ENCODE measurements at places on chromosomes 5 and 9.

DNA sequence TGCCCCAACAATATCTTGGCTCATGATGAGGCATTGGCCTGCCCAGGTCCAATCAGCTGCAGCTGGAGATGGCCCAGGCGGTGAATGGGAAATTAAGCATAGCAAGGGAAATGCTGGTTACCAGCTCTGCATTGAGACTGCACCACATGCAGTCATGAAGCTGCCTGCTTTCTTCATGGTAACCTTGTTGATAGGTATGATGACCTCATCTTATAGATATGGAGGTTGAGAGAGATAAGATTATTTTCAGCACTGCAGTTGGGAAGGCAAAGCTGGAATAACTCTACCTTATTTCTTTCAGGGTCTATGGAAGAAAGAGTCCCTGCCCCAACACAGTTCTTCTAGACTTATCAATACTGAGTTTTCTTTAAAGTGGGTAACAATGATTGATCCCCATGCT is 180.1 kb downstream of the ICE1 start:
- DNase-seq: no peak

DNA sequence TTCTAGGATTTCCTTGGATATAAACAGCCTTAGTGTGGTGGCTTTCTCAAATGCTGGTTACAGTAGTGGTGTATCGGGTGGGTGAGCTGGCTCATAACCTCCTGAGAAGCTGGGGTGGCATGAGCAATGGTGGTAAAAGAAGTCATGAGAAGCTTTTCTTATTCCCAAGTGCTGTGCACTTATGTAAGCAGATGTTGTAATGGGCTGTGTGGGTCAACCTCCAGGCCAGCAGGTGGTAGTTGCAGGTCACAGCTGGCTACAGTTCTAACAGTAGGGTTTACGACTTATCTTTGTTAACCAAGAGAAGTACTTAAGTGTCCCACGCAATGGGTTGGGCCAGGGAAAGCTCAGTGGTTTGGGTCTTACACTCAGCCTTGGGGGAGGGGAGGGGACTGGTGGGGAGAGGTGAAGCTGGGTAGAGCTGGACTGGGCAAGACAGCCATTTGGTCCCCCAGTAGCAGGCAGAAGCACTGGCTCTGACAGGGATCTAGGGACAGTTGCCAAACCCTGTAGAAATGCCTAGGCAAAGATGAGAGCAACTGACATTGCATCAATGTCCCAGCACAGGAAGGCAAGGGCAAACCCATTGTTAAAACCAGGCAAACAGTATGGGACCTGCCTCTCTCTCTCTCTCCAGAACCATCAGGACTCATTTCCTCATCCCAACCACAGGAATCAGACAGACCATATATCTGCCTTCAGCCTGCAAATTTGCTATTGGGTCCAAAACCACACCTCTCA is 76.8 kb downstream of the RNF130 start:
- DNase-seq: no peak

DNA sequence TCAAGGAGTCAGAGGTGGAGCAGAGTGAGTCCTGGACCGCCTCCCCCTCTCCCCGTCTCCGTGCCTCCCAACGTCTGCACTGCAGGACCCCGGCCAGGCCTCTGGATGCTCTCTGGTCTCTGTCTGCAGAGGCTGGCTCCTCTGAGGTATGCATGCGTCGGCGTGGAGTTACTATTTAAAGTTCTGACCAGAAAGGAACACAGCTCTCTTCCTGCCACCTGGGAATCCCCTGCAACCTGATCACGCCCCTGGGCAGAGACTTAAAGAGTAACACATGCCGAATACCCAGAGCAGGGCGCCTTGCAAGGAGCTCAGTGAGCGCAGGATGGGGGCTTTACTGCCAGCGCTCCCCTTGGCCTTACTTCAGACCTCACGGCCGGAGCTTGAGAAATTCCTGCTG is 16.0 kb downstream of the ANXA6 start:
- peak; percentile 17 for DNase-seq

- no peak for DNase-seq
Measured at GRCh38 chr9:7607421-7607820, 192.2 kb downstream of the DMAC1 start.

DNA sequence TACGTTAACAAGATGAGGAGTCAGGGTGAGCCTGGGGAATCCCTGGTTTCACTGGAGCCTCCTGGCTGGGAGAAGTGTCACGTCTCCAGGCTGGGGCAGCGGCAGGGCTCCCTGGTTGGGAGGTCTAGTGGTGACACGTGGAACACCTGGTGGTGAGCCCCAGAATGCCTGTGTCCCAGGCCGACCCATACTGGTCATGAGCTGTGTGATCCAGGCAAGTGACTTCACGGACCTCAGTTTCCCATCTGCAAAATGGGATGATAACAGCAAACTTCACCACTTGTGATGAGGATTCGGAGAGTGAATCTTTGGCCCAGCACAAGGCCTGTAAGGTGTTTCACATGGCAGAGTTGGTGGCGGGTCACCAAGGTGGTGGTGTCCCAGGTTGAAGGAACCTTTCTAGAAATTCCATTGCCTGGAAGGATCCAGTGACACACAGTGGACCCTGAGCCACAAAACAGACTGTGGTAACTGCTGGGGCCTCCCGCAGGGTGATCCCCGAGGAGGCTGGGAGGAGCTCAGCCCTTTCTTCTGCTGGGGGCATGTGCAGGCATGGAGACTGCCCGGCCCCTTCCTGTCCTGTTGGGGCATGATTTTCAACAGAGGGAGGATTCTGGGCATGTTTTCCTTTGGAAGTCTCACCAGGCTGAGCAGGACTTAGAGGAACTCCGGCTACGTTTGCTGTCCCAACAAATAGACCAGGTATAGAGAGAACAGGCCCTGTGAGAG is 153.9 kb upstream of the IER5L start:
- DNase-seq: no peak

- no peak for DNase-seq
Measured at GRCh38 chr5:154351141-154351540, 94.7 kb upstream of the SAP30L start.

GRCh38 chr5:136028090-136028489 is 698 bp upstream of the TGFBI start:
- DNase-seq: no peak

DNA sequence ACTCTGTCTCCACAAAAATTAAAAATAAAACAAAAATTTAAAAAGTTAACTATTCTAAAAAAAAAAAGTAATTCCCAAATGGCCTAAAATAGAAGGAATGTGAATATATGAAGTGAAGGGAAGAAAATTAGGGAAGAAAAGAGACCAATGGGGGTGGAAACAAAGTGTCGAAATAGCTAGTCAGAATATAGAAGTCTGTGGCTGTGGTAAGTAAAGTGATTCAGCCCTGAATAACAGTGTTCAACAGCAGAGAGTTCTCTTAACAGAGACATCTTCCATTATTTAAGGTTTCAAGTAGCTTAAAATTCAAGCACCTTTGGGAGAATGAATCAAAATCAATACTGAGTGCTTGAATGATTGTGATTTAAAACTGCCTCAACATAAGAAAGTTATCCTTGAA is 51.7 kb downstream of the LPAR1 start:
- no peak for DNase-seq

- DNase-seq: no peak
Measured at GRCh38 chr5:38794986-38795385, 50.8 kb upstream of the OSMR start.

DNA sequence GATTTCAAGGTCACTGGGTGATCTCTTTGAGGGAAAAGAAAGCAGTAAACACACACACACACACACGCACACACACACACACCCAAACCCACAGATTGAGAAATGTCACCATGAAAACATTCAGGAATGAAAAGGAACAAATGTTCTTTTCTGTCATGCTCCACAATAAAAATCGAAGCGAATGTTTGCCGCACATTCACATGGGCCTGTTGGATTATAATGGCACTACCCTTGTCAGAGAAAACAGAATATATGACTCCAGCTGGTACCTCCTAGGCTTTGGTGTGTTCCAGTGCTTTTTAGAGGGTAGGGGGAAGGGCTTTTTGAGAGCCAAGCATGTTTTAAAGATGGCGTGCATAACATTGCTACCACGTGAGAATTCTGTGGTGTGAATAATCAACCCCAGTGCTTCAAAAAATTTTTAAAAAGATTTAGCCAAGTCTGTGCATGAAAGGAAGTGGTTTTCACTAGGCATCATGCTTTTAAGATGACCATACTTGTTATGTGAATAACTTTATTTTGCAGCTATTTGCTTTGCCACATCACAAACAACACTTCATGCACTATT is 120.8 kb upstream of the ZNF608 start:
- peak; percentile 46 for DNase-seq

GRCh38 chr9:130493021-130493420 is 48.3 kb downstream of the ASS1 start:
- no peak for DNase-seq

GRCh38 chr5:74465724-74466123 is 174.8 kb downstream of the ENC1 start:
- DNase-seq: no peak

DNA sequence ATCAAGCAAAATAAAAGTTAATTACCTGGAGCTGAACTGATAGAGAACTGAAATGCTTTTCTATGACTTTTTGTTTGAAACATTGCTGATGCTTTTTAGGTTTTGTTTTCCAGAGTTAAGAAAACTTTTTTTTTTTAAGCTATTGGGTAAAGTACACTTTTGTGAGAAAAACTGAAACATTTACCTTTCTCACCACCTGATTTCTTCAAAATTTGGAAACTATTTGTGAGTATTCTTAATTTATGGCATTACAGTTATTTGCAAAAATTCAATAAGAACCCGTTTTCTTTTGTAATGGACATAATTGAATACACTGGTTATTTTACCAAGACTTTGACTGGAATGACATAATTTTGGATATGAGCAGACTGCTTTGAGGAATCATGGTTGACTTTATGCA is 6.6 kb downstream of the C9orf153 start:
- DNase-seq: no peak

DNA sequence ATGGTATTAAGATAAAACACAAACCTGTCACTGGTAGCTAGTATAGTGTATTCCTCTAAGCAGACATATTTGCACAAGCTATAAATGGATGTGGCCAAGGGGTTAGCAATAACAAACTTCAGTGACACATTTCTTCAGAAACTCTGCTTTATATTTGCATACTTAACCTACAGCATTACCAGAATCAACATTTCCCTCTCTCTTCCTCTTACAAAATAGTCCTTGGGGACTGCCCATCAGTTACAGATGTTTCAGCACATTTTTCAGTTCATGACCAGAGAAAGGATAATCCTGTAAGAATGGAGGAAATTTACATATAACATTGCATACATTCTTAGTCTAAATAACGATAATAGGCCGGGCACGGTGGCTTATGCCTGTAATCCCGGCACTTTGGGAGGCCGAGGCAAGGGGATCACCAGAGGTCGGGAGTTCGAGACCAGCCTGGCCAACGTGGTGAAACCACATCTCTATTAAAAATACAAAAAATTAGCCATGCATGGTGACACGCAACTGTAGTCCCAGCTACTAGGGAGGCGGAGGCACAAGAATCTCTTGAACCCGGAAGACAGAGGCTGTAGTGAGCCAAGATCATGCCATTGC is 25.3 kb upstream of the SLC1A1 start:
- no peak for DNase-seq

DNA sequence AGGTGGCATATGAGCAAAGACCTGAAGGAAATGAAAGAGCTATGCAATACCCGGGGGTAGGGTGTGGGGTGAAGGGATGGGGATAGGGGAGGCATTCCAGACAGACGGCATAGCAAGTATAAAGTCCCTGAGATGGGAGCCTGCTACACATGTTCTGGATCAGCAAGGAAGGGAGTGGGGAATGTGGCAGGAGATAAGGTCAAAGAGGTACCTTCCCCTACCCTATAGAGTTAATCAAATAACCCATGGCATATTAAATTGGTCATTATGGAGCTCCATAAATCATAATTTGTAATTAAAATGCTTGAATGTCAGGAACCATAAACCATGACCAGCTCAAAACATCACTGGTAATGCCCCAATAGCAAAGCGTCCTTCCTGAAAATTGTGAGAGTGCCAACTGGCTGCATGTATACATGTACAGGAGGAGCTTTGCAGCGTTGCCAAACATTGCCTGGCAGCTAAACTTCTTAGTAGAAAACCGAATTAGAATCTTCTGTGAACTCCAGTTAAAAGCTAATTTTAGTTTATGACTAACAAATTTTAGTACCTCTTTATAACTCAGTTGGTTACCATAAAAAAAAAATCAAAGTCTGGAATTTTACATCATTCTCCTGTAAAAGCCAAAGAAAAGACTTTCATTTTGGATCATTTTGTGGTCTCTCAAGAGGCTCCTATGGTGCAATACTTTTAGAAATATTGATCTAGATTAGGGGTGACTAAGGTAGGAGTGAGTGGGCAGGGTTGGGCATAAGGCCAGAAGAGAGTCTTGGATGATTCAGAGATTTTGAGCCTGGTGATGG is 4.7 kb downstream of the DNAI1 start:
- DNase-seq: peak; percentile 55

- peak; percentile 79 for DNase-seq
Measured at GRCh38 chr5:120152472-120152871, 311.6 kb upstream of the PRR16 start.

DNA sequence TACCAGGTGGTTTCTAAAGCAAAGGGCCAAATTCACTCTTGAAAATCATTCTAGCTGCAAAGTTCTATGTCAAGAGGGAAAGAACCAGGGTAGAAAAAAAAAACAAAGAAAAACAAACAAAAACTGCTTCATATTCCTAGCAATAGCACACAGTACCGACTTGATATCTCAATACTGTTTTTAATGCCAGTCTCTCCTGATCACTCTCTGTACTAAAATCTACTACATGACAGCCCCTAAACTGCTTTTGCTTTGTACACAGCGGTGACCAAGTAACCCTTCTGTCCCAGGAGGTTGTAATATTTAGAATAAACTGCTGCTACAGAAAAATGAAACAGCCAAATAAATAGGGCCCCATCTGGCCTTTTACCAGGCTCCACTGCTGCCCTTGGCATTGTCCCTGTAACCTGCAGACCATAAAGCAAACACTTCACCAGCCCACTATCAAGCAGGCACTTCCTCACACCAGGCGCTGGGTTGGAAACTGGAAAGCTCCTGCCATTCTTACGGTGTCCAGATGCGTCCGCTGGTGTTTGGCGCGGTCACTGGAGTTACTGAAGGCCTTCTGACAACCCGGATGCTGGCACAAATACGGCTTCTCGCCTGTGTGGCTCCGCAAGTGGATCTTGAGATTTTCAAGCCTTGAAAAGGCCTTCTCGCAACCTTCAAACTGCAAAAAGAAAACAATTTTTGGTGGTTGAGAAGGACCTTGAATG is 363.2 kb downstream of the GLIS3 start:
- DNase-seq: no peak

- peak; percentile 5 for DNase-seq
Measured at GRCh38 chr5:105872569-105873270, 1798.0 kb downstream of the EFNA5 start.

- DNase-seq: no peak
Measured at GRCh38 chr5:140115186-140115500, 1.2 kb downstream of the PURA start.

- no peak for DNase-seq
Measured at GRCh38 chr5:40486437-40487275, 193.1 kb upstream of the PTGER4 start.

Measured in cardiac fibroblast (primary cell).